ENCODE measurements at places on chromosomes 3 and 15.

DNA sequence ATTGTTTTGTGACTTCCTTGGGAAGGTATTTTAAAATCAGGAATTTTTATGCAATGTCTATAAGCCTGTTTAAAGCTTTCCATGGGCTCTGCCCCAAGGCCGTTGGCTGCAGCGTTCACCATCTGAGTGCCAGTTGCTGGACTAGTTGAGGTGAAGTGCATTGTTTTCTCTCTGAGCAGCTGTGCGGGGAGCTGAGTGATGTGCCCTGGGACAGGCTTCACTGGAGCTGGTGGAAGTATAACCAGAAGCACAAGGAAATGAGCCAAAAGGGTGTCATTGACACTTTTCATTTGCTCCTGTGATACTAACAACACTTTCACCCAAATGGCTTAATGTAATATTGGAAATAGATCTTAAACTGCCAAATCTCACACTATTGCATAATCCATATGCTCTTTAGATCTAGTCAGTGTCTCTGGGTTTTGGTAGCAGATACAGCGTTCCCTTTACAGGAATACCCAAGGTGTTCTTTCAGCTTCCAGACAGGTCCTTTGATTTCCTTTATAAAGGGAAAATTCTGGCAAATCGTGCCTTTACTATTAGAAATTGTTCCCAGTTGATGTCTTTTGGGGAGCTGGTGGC, 29.2 kb downstream of the APH1B start:
- no peak for DNase-seq

DNA sequence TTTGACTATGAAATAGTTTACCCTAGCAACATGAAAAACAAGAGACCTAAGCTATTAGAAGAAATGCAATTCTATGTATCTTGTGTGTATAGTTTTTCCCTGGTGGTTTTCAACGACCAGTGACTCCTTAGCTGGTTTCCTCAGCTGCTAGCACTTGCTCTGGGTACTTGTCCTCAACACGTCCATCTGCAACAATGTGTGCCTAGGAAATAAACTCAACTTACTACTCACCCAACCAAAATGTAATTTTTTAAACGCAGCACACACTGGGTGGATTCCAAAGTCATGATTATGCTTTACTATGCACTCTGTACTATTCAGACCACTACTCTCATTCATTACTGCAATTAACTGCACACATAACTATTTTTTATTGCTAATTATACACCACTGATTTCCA, 31.0 kb downstream of the CPA3 start:
- no peak for DNase-seq

- no peak for DNase-seq
Observed at GRCh38 chr3:22729212-22729611, 473.9 kb upstream of the UBE2E2 start.

GRCh38 chr3:54954022-54954421, 26.2 kb upstream of the LRTM1 start:
- no peak for DNase-seq

DNA sequence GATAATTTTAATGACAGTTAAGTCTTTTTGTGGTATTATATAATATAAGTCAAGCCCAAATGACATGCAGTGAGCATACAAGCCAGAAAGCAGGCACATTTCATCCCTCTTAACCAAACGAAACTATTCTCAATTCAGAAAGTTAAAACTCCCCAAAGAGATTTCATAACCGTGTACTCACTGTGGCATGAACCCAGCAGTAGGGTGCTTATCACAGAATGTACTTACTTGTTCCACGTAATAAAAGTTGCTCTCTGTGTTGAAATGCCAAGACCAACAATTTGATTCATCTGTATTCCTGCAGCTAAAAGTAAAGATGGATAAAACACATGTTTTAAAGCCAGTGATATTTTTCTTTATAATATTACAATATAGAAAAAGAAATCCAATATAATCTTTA, 12.1 kb downstream of the GK5 start:
- no peak for DNase-seq

Measured in activated CD8-positive, alpha-beta memory T cell treated with anti-CD3 and anti-CD28 coated beads, Interleukin-2, amount 50 U/mL, for 4 hours (primary cell).